ENCODE measurements at places on chromosomes 4 and X.

GRCh38 chr4:156971165-156971675 is 379 bp downstream of the PDGFC start:
- DNase-seq = no peak

DNA sequence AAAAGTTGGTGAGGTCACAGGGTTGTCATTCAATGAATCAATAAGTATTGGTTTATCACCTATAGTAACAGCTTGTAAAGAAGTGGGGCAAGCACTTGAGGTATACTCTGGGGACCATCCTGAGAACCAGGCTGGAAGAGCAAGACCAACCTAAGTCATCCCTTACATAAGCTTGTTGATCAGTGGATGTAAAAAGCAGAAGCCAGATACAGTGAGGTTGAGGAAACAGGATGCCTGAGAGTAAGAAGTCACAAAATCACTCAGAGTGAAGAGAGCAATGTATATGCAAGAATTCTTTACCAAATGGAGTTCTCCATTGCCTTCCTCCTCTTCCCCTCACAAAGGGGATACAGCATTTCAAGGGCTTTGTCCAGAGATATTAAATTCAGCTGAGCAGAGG is 76.3 kb upstream of the PACRGL start:
- DNase-seq = no peak

- DNase-seq = no peak
Measured at GRCh38 chr4:85701861-85702321, 226.9 kb downstream of the ARHGAP24 start.

DNA sequence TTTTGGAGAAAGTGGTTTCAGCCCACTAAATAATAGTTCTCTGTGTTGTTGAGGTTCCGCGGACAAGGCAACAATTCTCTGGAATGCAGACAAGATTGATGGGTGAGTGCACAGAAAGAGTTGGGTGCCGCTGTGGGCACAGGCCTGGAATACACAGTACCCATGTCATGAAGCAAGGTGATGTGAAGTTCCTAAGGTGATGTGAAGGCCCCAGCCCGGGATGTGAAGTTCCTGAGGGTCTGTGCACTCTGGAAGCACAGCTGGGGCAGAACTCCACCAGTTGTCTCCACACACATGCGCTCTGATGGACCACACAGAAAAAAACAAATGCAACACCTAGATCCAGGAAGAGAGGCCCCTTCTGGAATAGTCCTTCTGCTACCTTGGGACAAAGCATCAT is 86.6 kb upstream of the BMPR1B start:
- no peak for DNase-seq
